ENCODE measurements at places on chromosomes 4 and X.

DNA sequence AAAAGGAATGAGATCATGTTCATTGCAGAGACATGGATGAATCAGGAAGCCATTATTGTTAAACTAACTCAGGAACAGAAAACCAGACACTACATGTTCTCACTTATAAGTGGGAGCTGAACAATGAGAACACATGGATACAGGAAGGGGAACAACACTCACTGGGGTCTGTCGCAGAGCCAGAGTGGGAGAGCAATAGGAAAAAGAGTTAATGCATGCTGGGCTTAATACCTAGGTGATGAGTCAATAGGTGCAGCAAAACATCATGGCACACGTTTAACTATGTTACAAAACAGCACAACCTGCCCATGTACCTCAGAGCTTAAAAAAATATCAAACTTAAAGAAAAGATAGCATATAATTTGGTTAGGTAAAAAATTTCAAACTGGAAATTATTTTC, 281.4 kb downstream of the PABPC4L start:
- DNase-seq, result no peak

DNA sequence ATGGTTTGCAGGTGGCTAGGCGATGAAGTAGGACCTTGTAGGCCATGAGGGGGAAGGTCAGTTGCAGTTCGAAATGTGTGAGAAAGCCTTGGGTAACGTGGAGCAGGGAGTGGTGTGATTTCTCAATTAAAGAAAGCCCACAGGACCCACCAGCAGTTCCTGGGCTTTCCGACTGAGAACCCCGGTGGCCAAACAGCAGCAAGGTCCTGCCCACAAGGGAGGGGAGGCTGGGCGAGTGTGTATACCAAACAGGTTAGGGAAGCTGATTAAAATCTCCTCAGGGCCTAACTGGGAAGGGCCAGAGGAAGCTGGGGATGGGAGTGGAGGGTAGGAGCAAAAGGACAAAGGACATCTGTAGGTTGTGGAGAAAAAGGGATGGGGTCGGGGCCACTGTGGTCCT, 2.4 kb downstream of the ATP6AP1 start:
- no peak for DNase-seq

GRCh38 chr4:622996-623913, 2.1 kb upstream of the PDE6B start:
- no peak for DNase-seq

DNA sequence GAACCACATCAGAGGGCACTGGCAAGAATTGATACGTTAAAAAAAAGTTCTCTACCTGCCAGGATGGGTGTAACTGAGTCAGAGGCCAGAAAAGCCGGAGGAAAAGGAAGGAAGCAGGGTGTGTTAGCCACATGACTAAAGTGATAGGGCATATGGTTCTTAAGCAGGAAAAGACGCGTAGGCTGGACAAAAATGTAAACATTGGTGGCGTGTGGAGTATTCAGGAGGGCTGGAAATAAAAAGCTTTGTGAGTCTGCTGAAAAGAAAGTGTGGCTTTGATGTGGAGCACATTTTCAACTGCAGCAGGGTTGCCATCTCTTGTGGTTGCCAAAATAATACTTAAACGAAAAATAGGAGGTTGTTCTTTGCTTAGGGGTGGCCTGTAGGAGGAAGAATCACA, 186.5 kb upstream of the RPL34 start:
- no peak for DNase-seq

GRCh38 chrX:134949271-134949670, 41.5 kb upstream of the SMIM10 start:
- DNase-seq, result no peak

Data from stimulated activated CD4-positive, alpha-beta T cell treated with anti-CD3 and anti-CD28 coated beads, Interleukin-1b, Interleukin-23, amount 100 ng/mL, for 24 hours (primary cell).